ENCODE measurements at places on chromosomes 11 and 22. TPM values are rescaled to one million over a fixed set of nuclear protein-coding genes. Genes with fewer than 3 reads are reported as not detected.

The ACTN3 gene
- polyA plus RNA-seq, result not detected

The NOX4 gene
- polyA plus RNA-seq, result not detected

The LSP1 gene
- polyA plus RNA-seq, result 841 TPM

The KDM4D gene
- 0.99 TPM for polyA plus RNA-seq

The SMTNL1 gene
- polyA plus RNA-seq, result 0.14 TPM

The ALG9 gene
- polyA plus RNA-seq, result 13.6 TPM

The MIOX gene
- not detected for polyA plus RNA-seq

The CRYBB2 gene
- not detected for polyA plus RNA-seq

The OR4P4 gene
- polyA plus RNA-seq, result not detected

The C11orf16 gene
- polyA plus RNA-seq, result not detected

The ANO5 gene
- polyA plus RNA-seq, result not detected

The APOL5 gene
- polyA plus RNA-seq, result not detected

The OR8G1 gene
- not detected for polyA plus RNA-seq

The ASCL2 gene
- 5.0 TPM for polyA plus RNA-seq

The ROBO3 gene
- polyA plus RNA-seq, result not detected

The MMP3 gene
- not detected for polyA plus RNA-seq

The PANX2 gene
- not detected for polyA plus RNA-seq

The VSTM5 gene
- polyA plus RNA-seq, result 0.06 TPM

The KCNQ1 gene
- polyA plus RNA-seq, result 20.5 TPM

The FREY1 gene
- not detected for polyA plus RNA-seq

The VPS11 gene
- 52.6 TPM for polyA plus RNA-seq

The GGTLC2 gene
- not detected for polyA plus RNA-seq

The SSTR3 gene
- 0.95 TPM for polyA plus RNA-seq

The OR52N4 gene
- polyA plus RNA-seq, result 0.75 TPM

The OR52I2 gene
- not detected for polyA plus RNA-seq

The CRYBA4 gene
- not detected for polyA plus RNA-seq

The PGA4 gene
- polyA plus RNA-seq, result not detected

All from IgD-negative memory B cell (primary cell).